CD4-positive, alpha-beta T cell treated with Interleukin-17A for 4 hours (primary cell): ENCODE measurements at places on chromosomes 3 and 15.

GRCh38 chr15:62617741-62618140 lies 424.8 kb upstream of the TPM1 start:
- no peak for DNase-seq

DNA sequence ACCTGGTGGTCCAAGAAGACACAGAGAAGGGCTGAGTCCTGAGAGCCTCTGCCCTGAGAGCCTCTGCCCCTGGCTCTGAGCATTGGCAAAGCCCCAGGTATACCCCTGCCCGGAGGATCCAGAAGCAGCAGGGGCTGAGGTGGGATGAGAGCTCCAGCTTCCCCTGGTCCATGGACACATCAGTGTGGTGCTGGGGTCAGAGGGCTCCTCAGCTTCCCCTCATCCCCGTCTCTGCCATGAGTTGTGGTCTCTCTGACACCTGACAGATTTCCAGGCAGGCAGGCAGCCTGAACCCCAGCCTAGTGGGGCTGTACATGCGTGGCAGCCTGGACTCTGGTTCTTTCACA lies 3.5 kb upstream of the KLF15 start:
- no peak for DNase-seq

- no peak for DNase-seq
These were observed 786 bp downstream of the RHOA start for GRCh38 chr3:49410846-49411534.

DNA sequence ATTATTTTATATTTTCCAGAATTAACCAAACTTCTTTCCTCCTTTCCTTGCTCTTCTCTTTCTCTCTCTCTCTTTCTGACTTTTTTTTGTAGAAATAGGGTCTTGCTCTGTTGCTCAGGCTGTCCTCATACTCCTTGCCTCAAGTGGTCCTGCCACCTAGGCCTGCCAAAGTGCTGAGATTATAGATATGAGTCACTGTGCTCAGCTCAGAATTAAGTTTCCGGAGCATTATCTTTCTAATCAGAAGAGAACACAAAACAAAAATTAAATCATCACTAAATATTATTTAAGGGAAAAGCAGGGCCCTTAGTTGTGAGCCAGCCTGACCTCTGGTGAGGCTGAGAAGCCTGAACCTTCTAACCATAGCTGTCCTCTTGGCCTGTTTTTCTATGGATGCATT lies 168.2 kb downstream of the SOX2 start:
- DNase-seq = no peak
